ENCODE measurements at places on chromosomes 12 and 14.

- DNase-seq: no peak
Measured at GRCh38 chr14:91315844-91316267, 71.4 kb upstream of the GPR68 start.

DNA sequence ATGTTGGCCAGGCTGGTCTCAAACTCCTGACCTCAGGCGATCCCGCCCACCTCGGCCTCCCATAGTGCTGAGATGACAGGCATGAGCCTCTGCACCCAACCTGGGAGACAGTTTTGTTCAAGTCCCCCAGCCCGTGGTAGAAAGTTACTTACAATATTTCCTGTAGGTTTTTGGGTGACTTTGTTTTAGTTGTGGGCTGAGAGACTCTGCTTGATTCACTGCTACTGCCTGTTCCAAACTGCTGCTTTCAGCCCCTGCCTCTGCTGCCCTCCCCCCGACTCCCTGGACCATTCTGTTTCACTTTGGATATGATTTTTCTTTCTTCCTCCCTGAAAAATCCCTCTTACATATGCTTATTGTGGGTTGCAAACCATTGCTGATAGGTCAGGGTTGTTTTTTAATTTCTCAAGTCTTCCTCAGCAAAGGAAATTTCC, 13.4 kb upstream of the PCNX1 start:
- DNase-seq: no peak

GRCh38 chr14:58430156-58430555, 2.6 kb downstream of the KIAA0586 start:
- peak; percentile 25 for DNase-seq

- peak; percentile 82 for DNase-seq
Measured at GRCh38 chr14:24911324-24912109, 138.4 kb downstream of the STXBP6 start.

DNA sequence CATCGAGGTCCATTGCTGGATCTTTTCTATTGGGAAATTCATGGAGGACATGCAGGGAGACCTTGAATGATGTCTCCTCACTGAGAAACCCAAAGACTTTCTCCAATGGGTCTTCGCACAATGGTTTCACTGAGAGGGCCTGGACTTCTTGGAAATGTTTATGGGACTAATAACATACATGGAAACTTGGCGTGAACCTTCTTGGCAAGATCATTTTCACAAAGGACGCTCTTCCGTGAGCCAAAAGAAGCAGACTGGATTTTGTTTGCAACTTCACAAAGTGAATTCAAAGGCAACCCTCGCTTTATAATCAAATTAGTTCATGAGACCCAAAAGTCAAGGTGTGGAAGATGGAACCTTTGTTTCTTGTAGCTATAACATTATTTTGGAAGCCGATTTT, 154.4 kb downstream of the TMEM132C start:
- DNase-seq: no peak

DNA sequence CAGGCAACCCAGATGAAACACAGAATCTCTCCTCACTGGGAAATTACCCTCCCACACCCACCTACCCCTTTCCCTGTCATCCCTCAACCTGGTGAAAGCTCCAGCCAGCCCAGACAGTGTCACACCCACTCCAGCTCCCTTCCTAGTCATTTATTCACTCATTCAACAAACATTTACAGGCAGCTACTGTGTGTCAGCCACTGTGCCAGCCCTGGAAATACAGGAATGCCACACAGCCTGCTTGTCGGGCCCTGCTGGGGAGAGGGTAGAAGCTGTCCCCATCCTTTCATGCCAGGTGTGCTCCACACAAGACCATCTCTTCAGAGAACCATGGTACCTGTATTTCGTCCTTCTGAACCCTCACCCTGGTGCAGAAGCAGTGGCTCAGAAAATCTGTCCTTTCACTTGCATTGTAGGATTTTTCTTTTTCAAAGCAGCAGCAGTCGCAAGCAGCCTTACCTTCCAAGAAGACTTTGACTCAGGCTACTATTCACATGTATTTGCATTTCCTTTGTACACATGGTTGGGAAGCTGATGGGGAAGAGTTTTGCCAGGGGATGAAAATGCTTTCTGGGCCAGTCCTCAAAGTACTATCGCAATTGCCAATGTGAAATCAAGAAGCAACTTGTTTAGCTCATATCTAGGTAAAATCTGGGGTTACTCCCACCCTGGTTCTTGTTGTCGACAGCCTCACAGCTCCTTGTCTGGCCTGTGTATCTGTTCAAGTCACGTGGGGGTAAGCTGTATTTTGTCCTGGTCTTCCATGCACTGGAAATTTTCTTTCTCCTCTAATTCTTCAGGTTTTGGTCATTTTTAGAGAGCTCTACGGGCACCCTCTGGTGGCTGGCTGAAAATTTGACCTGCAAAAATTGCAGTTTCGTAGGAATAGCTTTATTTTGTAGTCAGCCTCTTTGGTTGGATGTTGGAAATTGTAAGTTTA, 147.4 kb upstream of the EGLN3 start:
- peak; percentile 42 for DNase-seq

DNA sequence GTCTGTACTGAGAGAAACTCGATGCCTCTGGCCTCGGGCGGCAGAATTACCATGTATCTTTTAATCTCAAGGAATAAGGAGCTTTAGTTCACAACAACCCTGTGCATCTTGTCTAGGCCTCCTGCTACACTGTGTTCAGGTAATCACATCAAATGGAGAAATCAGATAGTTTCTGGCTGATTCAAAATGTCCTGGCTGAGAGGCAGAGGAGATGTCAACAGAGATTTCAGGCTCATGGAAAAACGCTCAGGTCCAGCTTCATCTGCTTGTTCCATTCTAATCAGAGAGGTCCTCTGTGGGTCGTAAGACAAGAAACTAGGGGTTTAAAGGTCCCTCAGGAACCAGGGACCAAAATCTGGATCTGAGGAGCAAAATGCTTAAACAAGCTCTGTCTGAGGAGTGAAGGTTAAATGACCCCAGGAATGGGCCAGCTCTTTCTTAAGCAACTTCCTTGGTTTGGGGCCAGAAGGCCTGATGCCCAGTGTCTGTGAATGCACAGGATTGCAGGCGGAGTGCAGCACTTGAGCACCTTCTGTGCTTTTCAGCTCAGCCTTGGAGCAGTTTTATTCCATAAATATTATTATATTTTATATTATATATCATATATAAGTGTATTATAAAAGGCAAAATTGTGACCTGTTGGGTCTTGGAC, 170.2 kb upstream of the PRICKLE1 start:
- peak; percentile 33 for DNase-seq

GRCh38 chr12:61993734-61994345, 266.4 kb upstream of the USP15 start:
- peak; percentile 20 for DNase-seq

DNA sequence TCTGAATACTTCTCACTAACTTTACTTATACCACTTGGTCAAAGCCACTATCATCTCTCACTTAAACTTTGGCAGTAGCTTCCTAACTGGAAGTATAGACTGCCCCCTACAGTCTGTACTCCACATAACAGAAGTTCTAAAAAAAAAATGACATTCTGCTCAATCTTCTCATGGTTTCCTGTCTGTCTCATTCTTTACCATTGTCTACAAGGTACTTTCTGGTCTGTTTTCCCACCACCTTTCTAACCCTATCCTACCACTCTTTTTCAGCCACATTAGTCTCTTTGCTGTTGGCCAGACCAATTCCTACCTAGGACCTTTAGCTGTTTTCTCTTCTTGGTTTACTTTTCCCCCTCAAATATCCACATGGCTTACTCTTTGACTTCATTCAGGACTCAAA, 14.7 kb downstream of the CPSF6 start:
- DNase-seq: peak; percentile 55

DNA sequence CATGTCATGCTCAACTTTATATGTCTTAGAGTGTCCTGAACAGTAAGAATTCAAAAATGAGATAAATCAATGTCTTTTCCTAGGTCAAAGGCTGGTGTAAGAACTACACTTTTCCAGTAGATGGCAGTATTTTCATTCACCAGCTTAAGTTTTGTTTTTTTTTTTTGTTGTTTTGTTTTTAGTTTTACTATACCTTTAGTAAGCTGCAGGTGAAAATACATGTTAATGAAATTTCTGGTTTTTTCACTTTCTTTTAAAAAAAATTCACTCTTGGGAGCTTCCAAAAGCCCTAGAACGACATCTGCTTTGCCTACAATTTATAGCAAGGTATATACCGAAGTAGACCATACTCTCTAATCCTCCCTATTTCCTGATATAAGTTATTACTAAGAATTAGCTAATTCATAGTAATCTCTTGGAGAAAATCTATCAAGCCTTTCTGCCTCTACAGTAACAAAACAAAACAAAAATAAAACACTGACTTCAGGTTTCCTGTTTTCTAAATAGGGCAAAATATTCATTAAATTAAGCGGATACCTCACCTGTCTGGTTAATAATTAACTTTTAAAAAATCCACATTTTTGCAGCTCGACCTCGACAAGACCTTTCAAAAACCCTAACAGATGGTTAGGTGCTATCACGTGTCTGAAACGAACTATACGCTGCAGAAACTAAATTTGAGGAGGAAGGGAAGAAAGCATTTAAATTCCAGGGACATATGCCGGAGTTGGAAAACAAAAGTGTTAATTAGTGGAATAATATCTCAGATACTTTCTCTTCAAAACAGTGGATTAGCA, 2.7 kb upstream of the SAMD4A start:
- peak; percentile 50 for DNase-seq

- no peak for DNase-seq
Measured at GRCh38 chr12:2029851-2030250, 22.9 kb upstream of the CACNA1C start.

DNA sequence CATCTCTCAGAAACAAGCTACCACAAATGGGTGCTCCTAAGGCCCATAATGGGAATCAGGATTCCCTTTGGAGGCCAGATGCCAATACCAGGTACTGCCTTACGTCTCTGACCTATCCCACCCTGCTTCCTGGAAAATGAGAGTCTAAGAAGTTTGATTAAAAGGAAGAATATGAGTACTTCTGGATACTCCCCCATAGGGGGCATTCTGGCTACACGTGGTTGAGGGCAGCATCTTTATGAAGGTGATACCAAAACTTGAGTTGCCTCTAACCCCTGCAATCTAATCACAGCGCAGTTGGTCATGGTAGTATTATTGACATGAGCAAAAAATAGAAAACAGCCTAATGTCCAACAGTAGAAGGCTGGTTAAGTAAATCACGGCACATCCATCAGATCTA, 184.2 kb upstream of the LHX5 start:
- DNase-seq: no peak

DNA sequence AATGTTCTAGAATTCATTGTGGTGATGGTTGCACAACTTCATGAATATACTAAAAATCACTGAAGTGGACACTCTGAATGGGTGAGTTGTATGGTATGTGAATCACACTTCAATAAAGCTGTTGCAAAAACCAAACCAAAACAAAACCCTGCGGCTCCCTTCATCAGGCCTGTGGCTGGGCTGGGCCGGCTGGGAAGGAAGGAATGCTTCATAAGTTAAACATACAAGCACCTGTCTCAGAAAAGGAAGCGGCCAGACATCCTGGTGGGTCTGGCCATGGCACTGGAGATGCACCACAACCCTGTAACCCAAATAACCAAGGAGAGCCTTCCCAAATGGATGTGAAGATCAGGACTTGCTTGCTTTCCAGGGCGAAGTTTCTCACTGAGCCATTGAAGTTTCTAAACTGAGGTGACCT, 34.9 kb downstream of the TTC7B start:
- DNase-seq: peak; percentile 62

GRCh38 chr12:127548123-127548553, 718.8 kb upstream of the TMEM132C start:
- peak; percentile 96 for DNase-seq

DNA sequence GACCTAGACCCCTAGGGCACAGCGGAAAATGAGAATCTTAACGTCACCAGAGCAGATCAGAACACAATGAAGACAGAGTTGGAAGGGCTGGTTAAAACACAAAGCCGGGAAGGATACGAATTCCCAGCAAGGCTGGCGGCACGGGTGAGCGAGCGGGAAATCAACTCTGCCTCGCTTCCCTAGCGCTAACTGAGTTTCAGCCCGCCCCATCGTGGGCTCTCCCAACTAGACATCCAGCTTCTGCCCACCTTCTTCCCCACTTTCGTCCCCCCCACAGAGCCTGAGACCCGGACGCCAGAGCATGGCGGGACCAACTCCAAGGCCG, 377 bp downstream of the CCNT1 start:
- no peak for DNase-seq

DNA sequence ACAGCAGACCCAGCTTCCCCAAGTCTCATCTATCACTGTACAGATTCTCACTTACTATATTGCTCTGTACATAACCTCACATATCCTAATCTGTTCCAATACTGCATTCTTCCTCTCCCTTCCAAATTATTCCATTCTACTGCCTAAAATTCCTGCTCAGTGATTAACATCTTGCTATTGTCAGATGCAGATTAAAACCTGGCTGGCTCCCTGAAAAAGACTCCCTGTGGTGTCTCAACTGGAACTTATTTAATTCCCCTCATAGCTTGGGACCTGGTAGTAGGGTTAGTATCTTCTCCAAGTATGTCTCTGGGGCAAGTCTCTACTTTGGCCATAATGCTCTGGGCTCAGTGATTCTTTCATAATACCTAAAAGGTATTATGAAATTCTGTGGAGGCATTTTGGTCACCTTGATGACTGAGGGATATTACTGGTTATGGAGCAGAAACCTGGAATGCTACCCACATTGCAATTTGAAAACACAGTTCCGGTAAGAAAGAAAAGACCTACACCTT, 55.8 kb downstream of the PAWR start:
- DNase-seq: peak; percentile 75

- DNase-seq: no peak
Measured at GRCh38 chr12:5626151-5626550, 194.2 kb downstream of the NTF3 start.

DNA sequence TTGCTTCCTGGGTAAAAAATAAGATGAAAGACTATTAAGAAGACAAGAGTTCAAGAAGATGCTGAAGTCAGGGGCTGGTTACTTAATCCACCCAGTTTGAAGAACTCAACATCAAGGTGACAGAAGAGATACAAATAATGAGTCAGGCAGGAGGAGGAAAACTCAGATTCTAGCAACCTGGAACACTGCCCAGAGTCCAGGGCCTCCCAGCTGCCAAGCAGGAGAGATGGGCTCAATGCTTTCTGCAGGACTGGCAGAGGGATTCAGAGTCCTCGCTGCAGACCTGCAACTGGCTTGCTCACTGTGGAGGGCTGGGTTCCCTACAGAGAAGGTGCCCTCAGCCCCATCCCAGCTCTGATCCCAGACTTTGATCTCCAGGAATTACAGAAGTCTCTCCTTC, 28.6 kb upstream of the CEBPE start:
- DNase-seq: peak; percentile 47

DNA sequence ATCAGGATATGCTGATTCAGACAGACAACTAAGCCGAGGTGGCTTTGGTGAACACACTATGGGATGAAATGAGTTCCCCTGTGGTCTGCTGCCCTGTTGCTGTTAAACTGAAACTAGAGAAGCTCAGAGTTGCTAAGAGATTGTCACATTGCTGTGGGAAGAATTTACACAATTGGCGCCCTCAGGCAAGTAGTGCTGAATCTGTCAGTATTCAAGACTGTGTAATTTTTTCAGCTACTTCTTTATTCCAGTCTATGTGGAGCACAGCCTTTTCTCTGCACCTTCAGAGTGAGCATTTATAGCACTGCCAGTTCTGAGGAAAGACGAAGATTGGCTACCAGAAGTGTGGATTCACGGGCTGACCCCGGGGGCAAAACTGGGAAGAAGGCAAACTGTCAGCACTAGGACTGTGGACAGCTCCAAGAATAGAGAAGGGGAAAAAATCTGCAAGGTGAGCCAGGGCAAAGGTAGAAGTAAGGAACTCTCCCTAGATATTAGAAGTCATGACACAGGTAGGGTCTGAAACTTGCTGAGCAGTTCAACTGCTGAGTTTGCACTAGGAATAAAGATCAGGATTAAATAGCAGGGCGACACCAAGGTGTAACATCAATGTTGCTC, 218.8 kb upstream of the TMPO start:
- DNase-seq: peak; percentile 1

GRCh38 chr12:5480938-5481303, 49.0 kb downstream of the NTF3 start:
- DNase-seq: no peak

- DNase-seq: no peak
Measured at GRCh38 chr14:24669651-24670050, 35.7 kb upstream of the GZMB start.

All from EH (cell line).